ENCODE measurements at places on chromosomes 6 and 20. TPM values are rescaled to one million over a fixed set of nuclear protein-coding genes. Genes with fewer than 3 reads are reported as not detected.

The CD24 gene
- total RNA-seq = not detected

DNA sequence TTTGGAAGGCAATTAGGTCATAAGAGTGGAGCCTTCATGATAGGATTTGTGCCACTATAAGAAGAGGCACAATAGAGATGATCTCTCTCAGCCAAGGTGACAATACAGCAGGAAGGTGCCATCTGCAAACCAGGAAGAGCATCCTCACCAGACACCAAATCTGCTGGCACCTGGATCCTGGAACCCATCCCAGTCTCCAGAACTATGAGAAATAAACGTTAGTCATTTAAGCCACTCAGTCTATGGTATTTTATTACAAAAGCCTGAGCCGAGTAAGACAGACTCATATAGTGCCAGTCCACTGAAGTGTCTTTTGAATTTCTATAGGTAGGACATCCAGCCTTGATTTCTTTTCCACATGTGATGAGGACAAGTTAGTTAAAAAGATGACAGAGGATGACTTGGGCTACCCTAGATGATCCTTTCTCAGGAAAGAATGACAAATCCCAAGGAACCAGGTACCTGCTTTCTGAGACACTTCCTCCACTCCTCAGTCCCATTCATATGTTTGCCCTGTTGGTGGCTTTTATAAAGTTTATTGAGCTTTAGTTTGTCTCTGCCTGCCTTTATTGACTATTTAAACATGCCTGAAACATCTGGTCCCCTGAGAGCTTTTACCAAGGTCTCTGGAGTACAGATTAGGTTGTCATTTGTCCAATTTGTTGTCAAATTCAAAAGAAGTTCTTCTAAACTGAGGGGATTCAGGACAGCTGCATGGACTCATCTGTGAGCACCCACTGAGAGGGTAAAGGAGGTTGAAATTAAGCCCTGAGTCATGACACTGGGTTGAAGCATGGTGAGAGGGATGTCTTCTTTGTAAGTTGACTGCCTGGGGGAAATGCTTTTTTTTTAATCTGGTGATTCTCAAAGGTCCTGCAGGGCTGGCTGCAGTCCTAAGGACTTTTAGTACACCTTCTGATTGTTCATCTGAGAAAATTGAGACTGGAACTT, 165.0 kb upstream of the PLCB4 start:
- ATAC-seq = no peak

DNA sequence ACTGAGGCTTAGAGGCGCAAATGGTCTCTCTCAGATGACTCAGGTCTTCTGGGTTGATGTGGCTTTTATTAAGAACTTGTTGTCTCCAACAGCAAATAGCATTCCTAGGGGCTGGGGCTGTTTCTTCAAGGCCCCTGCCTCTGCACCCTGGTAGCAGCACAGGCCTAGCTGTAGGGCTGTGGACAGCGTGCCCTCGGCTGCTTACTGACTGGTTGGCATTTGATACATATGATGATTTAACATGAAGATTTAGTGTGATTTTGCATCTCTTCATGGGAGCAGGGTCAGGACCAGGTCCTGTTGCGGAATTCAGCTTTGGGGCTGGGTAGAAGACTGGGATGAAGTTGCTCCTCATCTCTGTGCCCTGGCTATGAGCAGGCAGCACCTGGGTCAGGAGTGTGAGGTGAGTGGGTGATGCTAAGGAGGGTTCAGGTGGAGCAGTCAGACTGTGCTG, 24.3 kb upstream of the IER3 start:
- ATAC-seq = peak; percentile 1

DNA sequence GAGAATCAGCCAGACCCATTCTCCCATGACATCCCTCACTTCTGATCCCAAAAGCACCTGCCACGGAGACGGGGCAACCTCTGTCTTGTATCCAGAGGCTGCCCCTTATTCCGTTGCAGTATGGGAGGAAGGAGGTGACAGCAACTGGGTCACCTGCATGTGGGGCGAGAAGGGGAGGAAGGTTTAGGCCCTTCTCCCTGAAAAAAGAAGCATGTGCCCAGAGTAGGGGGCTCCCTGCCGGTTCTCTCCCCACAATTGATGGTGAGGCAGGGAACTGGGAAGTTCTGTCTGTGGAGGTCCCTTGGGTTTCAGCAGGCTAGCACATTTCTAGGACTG, 49.3 kb upstream of the FANCE start:
- ATAC-seq = no peak

DNA sequence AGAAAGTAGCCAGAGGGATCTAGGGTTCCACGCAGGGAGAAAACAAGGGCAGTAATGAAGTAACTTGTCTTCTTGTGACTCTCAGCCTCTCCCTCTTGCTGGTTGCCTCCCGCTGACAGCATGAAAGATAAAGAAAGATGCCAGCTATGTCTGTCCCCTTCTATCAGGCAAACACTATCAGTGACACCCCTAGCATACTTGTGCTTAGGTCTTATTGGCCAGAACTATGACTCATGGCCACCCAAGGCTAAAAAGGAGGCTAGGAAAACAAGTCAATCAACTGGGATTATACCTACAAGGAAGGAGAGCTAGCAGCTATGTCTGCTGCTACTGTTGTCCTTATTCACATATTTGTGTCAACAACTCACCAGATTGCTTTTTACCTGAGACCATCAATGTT, 206.8 kb upstream of the SOX4 start:
- no peak for ATAC-seq

All from activated T-helper 17 cell treated with anti-CD3 and anti-CD28 coated beads, Interleukin-2, amount 50 U/mL, for 72 hours (primary cell).